ENCODE measurements at places on chromosomes 12 and 14.
A peak's percentile ranks its signal among the peaks of the same experiment; 100 is the strongest.

DNA sequence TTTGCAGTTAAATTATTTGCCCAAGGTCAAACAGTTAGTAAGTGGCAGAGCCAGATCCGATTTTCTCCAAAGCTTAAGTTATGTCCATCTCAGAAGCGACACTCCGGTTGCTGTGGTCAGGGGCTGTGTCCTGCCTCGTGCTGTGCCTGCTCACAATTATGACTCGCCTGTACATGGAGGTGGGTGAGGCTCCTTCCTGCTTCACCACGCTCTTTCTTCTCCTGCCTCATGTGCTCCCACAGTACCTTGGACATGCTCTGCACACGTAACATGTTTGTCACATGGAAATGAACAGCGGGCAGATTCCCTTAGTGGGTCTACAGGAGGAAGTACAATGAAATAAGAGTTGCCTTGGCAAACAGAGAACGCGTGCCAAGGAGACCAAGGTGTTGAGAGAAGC is 62.2 kb upstream of the CCND2 start:
- no peak for DNase-seq

- DNase-seq: peak; percentile 31
Observed at GRCh38 chr14:103023881-103024473, 33.4 kb downstream of the CDC42BPB start.

DNA sequence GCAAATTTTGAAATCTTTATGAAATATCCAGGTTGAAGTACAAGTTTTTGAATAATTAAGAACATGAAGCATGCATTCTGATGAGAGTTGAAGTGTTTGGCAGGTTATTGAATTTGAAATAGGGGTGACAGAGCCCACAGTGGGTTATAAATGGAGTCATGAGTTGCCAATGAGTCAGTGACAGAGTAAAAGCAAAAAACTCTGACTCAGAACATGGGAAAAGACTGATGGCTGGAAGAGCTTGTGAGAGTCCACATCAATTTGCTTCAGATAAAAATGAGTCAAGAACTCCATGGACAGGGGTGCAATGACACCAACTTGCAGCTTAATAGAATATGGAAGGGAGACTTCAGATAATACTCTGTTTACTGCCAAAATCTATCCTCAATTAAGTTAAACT is 105.3 kb downstream of the SLC6A15 start:
- DNase-seq: no peak

DNA sequence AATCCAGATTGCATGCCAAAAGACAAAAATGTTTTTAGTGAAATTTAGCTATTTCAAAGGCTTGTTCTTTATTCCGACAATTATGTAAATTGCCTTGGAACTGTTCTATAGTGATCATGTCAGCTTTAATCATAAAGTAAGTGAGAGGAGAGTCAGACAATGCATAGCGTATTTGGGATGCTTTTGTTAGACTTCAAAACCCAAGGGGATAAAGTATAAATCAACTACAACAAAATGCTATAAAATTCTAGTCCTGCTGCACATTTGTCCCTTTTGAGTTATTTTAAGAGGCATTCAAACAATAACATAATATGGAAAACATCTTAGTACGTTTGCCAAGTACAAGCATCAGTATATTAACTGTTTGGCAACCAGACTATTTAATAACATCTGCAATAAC is 11.3 kb downstream of the RTRAF start:
- no peak for DNase-seq

DNA sequence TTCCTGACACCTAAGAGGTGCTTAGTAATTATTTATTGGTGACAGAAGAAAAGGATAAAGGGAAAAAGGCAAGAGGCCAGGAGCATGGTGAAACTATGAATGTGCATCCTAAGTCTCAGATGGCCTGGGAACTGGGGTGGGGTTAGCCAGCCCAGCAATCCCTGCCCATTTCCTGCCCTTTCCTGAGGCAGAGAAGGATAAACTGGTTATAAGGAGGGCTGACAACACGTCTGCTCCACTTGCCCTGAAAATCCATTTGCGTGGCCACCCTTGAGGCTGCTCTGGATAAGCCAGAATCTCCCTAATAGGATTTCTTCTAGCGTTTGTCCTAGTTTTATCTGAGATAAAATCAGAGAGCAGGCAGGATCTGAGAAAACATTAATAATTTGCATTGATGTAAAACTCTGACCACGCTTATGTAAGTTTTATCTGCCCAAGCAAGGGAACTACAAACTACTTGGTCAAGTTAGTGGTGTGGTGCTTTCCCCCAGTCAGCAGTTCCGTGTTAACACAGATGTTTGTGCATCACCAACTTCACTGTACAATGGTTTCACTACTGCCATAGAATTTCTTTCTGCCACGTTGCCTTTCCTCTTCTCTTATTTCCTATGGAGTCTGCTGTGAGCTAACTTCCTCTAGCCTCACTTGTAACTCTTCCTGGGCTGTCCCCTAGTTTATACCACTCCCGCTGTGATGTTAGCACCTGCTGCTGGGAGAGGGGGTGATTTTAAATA is 392.7 kb downstream of the RPS29 start:
- DNase-seq: no peak

GRCh38 chr14:68790644-68791077 is 2.2 kb downstream of the ZFP36L1 start:
- DNase-seq: no peak

GRCh38 chr12:125132698-125133400 is 67.6 kb downstream of the AACS start:
- no peak for DNase-seq

DNA sequence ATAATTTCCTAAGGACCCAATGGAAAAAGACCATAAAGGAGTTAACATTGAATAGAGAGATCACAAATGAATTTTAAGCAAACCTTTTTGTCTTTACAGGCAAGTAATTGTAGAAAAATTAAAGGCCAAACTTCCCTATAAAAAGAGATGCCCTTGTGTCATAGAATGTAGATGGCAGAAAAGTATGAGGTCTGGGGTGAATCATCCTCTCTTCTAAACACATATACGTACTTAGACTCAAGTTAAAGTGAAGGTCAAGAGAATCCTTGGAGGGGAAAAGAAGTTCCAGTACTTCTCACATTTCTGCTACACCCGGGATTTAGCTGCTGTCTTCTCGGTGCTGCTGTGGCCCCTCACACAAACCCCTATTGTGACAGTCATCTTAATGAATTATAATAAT is 116.2 kb upstream of the ARID2 start:
- DNase-seq: no peak

- no peak for DNase-seq
Observed at GRCh38 chr14:69581316-69581935, 6.8 kb upstream of the CCDC177 start.

DNA sequence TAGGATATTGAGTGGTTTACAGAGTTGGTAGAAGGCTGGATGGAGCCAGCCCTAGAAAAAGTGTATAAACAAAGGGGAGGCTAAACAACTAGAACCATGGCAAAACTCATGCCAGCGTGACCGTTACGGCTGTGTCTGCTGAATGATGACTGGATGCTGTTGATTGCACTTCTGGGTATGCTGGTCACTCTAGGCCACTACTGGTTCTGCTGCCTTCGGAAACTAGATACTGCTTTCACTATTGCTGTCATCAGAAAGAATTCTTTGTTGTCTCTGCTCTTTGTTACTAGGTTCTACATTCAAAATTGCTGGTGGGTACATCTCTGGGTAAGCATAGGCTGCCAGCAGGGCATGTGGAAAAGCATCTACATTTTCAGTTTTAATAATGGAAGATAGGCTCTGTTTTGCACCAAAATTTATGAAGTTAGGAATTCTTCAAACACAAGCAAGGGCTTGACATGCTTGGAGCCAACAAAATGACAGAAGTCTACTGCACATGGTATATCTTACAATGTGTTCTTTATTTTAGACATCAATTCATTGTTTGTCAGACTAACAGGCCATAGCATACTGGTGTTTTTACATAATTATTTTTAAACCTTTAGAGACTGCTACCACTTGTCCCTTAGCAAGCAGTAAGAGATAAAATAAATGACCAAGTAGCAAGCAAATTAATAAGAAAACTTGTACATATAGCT is 15.4 kb downstream of the MON2 start:
- DNase-seq: no peak

DNA sequence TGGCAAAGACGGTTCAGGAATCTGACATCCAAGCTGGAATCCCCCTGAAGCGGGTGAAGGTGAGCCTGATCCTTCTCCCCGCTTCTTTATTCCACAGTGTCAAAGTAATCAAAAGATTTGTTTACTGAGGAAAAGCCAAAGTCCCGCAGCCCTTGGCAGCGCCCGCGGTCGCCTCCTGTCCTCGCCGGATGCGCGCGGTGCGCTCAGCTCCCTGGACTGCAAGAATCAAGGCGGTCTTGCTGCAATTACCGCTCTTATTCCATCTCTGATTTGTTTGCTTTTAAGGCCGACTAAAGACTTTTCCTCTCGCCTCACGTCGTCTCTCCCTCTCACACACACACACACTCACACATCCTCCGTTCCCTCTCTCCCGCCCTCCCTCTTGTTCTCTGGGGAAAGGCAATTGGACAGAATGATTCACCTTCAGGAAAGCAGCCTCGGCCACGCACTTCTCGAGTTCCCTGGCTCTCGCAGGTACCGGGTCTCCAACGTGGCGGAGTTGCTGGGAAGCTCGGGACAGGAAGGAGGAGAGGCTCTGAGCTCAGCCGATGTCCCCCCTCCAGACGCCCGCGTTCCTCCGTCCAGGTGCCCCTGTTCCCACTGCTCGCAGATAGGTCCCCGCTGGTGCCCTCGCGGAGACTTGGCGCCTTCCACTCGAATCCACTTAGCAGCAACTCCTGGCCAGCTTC is 68.6 kb upstream of the USP15 start:
- peak; percentile 15 for DNase-seq

DNA sequence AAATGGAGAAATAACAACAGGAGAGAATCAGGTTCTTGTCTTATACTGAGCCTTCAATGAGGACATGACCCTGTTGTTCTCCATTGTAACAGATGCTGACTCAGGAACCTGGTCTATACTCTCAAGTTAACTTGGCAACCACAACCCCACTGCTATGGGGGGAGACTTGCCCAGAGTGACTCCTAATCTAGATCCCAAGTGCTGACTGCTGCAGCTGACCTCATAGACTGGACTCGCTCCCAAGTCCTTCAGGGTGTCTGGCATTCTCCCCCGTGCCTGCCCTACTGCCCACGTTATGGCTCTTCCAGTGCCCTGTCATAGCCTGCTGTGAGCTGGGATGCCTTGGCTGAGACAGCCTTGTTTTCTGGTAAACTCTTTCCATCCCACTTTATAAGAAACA is 37.1 kb downstream of the NID2 start:
- no peak for DNase-seq

DNA sequence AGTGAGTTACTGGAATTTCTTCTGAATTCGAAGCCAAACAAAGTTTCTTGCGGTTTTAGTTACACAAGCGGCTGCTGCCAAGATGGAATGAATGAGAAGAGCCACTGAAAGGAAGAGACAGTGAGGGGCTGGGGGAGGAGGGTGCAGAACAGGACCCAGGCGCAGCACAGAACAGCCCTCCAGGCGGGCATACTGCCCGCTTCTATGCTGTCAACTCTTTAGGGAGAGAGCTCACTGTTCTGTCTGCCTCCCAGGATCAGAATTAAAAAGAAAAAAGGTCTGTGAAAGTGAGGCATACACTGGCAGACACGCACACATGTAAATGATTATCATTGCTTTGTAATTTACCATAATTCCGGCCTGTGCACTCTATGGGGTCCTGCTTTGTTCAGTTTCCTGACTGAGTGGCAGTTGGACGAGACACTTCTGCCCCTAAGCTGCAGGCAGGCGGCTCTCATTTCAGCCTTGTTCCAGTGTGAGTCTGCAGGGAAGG is 231.6 kb downstream of the CACNA1C start:
- DNase-seq: peak; percentile 29

DNA sequence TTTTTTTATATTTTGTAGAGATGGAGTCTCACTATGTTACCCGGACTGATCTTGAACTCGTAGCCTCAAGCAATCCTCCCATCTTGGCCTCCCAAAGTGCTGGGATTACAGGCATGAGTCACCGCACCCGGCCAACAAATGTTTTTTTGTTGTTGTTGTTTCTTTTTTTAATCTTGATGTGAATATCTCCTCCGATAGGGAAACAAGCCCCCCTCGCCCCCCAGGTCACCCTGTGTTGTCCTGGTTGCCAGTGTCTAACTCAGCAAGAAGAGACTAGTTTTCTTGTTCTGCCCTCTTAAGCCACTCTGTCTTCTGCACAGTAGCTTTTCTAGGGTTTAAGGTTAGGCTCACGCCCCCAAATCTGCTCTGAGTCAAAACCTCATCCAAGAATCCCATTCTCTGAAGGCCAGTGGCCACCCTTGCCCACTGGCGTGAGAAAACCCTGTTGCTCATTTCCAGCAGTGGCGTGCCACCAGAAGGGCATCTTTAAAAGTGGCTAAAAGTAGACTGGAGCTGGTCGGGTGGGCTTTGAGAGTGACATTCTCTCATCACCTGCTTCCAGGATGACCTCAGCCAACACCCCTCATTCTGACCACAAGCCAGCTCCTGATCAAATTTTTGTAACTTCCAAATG is 42.7 kb downstream of the C14orf132 start:
- no peak for DNase-seq

- DNase-seq: no peak
Observed at GRCh38 chr12:2384533-2385351, 332.0 kb downstream of the CACNA1C start.

DNA sequence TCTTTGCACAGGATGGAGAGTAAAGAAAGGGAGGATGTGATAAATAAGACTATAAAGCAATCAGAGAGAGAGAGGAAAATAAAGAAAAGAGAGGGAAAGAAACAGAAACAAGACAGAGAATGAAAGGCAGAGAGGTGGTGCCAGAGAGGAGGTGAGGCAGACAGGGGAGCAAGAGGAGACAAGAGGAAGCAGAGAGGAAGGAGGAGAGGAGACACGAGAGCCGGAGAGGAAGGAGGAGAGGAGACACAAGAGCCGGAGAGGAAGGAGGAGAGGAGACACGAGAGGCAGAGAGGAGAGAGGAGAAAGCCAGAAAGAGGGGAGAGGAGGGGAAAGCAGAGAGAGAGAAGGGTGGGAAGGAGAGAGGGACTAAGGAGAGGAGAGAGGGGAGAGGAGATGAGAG is 125.2 kb downstream of the PAPOLA start:
- DNase-seq: no peak

GRCh38 chr14:102370305-102370809 is 7.6 kb downstream of the TECPR2 start:
- DNase-seq: peak; percentile 81

DNA sequence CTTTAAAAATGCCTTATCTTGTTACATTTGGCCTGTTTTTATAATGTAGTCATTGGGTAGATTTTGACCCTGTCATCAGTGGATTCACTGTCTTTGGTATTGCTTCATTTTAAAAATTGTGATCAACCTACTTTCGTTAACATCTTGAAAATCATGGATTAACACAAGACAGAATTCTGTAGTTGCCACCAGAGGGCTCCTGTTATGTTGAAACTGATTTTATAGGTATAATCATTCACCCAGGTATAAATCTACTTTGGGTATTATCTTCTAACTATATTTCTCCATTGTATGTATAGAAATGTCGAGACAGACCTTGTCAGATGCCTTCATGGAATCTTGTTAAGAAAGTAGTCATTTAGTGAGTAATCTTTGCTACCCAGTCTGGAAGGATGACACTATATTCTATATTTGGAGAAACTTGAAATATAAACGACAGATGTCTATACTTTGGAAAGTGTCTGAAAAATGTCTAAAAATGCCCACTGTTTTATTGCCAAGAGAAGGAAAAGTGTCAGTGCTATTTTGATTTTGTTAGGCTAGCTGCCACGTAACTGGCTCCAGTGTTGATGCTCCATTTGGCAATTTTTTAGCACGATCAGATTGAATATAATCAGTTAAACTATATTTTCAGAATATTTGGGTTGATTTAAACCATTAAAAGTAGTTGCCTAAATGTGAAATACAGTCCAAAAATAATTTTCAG is 129.4 kb downstream of the PELI2 start:
- DNase-seq: peak; percentile 9

Data from suppressor macrophage treated with lipopolysaccharide for 4 hours (primary cell).